Activated CD4-positive, alpha-beta T cell treated with anti-CD3 and anti-CD28 coated beads, Interleukin-2, Interleukin-4, amounts not matched to agents 100 ng/mL and 50 ng/mL, durations not matched to agents 16 hours and 8 hours (primary cell): ENCODE measurements at places on chromosomes 7 and 10.

GRCh38 chr7:17436126-17436525, 137.7 kb downstream of the AHR start:
- no peak for DNase-seq

DNA sequence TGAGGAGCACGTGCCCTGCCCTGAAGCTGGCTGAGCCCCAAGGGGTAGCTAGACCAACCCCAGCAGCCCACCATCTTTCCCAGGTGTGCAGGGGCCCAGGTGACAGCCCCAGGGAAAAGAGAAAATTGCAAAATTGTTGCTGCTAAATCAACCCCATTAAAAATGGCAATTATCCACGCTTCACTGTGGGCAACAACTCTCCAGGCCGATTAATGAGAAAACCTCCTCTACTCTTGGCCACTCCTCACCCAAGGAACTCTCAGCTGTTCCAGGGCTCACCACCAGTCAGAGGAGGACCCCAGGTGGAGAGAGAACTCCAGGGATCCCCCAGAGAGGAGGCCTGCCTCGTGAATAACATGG, 516.1 kb upstream of the MGMT start:
- no peak for DNase-seq

DNA sequence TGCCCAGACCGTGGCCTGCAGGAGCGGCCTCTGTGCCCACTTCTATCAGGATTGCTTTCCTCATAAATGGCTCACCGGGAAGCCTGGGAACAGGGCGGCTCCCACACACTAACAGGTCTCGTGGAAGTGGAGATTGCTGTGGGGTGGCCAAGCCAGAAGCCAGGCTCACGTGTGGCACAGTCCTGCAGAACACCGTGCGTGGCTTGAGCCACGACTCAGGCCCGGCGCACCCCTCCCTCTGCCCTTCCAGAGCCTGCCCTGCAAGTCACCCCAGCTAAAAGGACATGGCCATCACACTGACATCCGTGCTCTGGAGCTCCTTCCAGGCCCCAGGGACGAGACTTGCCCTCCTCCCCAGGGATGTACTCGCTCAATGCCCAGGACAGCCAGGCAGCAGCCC, 7.0 kb downstream of the GPER1 start:
- DNase-seq, result no peak

GRCh38 chr7:24406053-24406788, 122.2 kb downstream of the NPY start:
- no peak for DNase-seq

DNA sequence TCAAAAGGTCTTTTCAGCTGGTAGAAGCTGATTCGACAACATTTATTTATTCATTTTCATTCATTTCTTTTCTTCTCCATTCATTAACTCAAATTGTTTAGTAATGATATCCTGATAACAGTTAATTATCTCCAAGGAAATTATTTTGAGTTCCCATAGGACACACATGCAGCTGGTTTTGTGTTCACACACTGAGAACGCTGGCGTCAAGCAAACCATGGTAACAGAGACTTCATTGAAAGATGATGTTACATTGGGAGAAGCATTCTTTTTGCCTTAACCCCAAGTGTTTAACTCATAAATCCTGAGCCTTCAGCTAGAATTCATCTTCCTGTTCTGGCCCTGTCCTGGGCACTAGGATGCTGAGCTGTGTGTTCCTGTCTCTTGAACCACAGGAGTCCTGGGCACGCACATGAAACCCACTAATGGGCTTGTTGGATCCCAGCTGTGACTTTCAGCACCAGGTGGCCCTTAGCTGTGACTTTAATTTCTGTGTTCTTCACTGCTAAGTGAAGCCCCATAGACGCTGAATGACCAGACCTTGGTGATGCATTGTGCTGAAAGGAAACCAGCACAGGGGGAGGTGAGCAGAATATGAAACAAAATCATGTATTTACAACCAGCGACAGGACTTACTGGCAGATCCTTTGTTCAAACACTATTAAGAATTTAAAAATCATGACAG, 121.5 kb upstream of the PRSS58 start:
- no peak for DNase-seq

GRCh38 chr10:95181726-95182125, 12.3 kb upstream of the ACSM6 start:
- no peak for DNase-seq

DNA sequence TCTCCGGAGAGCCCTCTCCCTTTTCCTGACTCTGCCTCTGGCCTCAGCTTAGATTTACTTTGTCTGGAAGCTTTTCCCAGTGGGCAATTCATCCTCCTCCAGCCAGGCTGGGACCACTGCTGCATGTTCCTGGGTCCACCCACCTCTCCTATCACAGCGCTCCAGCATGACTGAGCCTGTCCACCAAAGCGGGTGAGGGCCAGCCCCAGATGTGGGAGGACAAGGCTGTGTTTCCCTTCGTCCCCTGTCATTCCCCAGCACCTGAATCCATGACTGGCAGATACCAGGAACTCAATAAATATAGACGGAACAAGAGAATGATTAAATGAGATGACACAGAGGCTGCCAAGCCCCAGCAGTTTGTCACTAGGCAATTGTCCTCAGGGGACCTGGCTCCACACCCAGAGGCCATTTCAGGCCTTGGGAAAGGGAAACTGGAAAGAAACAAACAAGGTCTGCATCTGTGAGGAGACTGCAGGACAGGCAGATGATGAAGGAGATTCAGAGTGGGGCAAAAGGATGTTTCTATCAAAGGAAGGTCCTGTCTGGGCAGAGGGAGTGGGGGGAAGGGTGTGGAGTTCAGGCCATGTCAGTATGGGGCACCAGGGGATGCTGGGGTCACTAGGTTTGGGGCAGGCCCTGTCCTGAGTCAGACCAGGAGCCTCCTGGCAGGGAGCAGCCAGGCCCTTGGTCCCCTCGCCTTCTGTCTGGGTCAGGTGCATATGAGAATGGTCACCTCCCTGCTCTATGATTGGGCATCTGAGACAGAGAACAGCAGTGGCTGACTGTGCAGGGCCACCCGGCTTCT, 576.4 kb downstream of the GRID1 start:
- DNase-seq, result no peak

GRCh38 chr10:119478111-119478802, 64.3 kb downstream of the RGS10 start:
- peak; percentile 40 for DNase-seq

DNA sequence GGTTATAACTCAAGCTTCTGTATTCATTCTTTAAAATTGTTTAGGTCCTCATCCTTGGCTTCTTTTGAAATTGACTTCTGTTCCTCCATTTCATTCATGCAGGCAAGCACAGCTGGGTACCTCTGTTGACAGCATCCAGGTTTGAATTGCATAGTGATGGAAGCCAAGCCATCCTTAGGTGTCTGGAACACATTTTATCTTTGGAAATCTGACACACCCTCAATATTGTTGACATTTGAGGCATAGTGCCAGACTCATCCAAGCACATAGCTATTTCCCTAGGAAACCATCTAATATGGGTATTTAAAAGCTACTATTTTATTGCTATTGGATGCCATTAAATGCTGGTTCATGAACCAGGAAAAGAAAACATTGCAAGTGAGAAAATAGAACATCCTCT, 142.1 kb upstream of the PTPRZ1 start:
- DNase-seq, result no peak

DNA sequence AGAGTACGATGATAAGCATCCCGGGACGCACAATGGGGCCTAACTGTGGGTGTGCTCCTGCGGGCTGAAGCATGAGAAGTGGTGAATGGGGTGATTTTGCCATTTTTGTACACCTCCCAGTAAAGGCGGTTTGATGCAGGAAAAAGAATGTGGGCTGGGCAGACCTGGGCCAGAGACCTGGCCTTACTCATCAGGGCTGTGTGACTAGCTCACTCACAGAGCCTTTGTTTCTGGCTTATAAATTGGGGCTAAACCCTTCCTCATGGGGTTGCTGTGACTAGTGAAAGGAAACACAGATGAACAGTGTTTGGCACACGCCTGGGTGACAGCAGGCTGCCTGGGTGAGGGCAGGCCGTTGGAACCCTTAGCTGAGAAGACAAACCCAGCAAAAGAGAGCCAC, 18.0 kb downstream of the RRP12 start:
- DNase-seq, result no peak
